ENCODE measurements at places on chromosomes 12 and 14.
A peak's percentile ranks its signal among the peaks of the same experiment; 100 is the strongest.

- DNase-seq: no peak
Observed at GRCh38 chr12:42281278-42281677, 43.2 kb upstream of the YAF2 start.

DNA sequence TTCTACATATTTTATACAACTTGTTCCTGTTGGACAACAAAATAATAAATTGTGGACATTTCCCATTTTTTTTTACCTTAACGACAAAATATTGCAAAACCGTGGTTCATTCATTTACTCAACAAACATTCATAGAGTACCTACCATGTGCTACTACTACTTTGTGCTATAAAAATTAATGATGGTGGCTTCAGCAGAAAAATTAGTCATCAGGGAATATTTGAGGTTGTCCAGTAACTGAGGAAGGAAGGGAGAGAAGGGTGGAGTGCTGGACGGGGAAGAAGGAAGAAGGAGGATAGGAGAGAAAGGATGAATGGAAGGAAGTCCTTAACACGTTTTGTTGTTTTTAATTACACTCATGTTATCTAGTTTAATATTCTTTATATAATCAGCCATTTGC lies 53.7 kb downstream of the PPFIBP1 start:
- no peak for DNase-seq

- DNase-seq: no peak
Observed at GRCh38 chr12:121181181-121181580, 28.7 kb upstream of the P2RX4 start.

GRCh38 chr14:50085570-50086320 lies 30.6 kb downstream of the VCPKMT start:
- peak; percentile 50 for DNase-seq

Measured in astrocyte of the spinal cord (primary cell).